ENCODE measurements at places on chromosomes 13 and 19.
A peak's percentile ranks its signal among the peaks of the same experiment; 100 is the strongest.

DNA sequence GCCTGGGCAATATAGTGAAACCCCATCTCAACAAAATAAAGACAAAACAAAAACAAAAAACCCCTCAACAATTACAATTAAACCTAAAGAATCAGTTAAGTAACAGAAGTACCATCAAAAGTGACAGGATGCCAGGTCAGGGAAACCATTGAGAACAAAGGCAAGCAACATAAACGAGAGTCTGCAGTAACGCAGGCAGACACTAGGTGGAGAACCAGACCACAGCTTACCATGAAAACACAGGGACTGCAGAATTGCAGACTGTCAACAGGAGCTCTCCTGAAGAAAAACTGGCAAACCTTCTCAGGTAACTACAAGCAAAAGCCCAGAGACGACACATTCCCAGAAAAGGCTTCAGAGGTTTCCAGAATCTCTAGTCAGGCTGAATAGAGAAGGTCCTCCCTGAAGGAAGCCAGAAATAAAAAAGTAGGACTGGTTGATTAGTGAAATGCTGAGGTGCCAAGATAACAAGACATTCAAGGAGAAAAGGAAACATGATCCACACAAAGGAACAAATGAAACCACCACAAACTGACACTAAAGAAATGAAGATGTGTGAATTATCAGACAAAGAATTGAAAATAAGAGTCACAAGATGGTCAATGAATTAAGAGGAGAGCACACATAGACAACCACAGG is 2.2 kb upstream of the ZNF665 start:
- peak; percentile 88 for DNase-seq

DNA sequence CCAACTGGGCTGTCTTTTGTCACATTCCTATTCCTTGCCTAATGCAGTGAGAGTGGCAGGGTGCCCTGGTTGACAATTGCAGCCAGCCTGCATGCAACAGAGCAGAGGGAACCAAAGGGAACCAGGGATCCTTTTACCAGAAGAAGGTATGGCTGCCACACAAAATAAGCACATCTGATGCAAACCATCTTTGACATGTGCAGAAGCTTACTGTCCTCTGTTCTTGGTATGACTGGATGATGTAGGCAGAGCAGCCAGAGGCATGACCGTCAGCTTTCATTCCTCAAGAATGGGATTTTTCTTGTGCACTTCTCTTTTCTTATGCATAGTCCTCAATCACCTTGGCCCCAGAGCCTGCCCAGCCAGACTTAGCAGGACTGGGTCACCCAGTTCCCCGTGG is 116.1 kb downstream of the UQCRFS1 start:
- no peak for DNase-seq

- DNase-seq: peak; percentile 85
These were observed 1.7 kb upstream of the SLITRK5 start for GRCh38 chr13:87669379-87669978.

DNA sequence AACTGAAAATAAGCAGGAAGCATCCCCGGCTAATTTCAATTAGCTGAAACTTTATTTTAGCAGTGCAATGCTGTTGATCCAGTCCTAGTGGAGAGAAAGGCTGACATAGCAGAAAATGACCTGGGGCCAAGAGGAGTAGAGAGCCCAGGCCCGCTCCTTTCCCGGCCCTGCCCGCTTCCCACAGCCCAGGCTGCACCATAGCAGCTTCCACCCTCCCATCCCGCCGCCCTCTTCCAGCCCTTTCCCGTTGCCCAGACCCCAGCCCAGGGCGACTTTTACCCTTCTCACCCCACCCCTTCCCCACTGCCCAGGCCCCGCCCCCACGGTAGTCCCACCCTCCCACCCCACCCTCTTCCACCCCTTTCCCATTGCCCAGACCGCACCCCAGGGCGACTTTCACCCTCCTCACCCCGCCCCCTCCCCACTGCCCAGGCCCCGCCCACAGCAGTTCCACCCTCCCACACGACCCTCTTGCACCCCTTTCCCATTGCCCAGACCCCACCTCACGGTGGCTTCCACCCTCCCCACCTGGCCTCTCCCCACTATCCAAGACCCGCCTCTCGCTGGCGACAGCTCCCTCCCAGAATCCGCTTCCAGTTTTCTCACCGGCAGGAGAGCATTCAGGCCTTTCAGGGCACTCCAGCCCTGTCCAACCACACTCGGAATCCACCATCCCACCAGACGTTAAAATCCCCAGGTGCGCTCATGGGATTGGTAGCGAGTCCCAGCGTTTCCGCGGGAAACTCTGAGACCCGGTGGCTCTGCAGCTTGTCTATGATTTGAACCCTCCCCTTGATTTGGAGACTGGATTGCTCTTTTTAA is 8.3 kb downstream of the ZNF160 start:
- no peak for DNase-seq

GRCh38 chr13:27194895-27195764 is 23.5 kb upstream of the USP12 start:
- no peak for DNase-seq

DNA sequence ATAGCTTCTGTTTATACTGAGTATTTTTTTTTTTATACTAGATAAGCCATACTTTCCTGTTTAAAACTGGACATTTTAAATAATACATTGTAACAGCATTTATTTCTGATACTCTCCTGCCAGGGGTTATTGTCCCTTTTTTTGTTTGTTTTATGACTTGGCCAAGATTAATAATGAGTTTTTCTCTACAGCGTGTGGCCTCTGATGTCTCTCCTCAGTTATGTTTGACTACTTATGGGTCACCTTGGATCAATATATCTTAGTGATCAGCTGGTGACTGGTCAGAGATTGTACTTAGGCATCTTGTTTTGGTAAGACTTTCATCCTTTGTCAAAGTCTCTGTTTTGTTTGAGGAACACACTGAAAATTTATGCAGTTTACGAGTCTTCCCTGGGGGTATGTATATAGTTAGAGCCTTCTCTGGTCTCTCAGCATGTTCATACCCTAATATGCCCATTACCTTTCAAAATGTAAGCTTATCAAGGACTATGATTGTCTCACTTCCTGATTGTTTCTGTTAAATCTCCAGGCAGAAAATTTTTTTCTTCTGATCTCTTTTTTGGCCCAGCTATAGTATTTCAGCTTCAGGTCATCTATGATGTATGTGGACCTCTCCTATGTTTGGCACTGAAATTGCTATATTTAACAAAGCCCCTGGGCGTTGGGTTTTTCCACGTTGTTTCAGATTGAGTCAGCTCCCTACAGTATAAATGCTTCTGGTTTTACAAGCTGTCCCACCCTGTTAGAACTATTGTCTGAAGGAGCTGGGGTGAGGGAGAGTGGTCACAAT is 87.9 kb downstream of the URI1 start:
- DNase-seq: peak; percentile 65

- DNase-seq: no peak
These were observed 73.2 kb upstream of the KCTD15 start for GRCh38 chr19:33723512-33723911.

GRCh38 chr13:42977219-42977659 is 14.8 kb downstream of the EPSTI1 start:
- no peak for DNase-seq

DNA sequence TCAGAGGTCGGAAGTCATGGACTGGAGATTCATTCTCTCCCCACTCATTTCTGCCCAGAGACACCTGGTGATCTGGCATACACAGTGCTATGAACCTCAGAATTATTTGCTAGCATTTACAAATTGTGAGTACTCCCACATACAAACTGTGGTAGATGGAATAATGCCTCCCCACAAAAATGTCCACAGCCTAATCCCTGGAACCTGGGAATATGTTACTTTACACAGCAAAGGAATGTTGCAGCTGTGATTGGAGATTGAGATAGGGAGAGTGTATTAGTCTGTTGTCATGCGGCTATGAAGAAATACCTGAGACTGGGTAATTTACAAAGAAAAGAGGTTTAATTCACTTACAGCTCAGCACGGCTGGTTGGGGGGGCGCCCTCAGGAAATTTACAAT is 3.1 kb upstream of the UQCRFS1 start:
- DNase-seq: no peak
